ENCODE measurements at places on chromosomes 7 and 10.

DNA sequence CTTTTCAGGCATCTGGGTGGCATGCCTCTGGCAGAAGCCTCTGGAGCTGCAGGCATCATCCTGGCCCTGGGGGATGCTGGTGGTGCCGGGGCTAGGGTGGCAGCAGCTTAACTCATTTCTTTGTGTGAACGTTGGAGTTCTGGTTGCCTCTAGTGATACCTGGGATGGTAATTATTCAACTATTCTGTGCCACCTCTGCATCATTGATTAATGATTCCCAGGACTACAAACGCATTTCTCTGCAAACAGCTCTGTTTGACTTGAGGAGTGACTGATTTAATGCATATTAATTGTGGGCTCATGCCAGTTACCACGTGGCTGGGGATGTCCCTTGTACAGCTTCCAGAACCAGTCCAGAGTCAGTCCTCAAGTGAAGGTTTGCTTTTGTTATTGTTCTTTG lies 55.9 kb downstream of the LRRC18 start:
- no peak for DNase-seq

GRCh38 chr10:133274751-133275683 lies 1.7 kb downstream of the ADAM8 start:
- DNase-seq, result no peak

- peak; percentile 71 for DNase-seq
Observed at GRCh38 chr7:75905785-75906604, 9.0 kb upstream of the POR start.

DNA sequence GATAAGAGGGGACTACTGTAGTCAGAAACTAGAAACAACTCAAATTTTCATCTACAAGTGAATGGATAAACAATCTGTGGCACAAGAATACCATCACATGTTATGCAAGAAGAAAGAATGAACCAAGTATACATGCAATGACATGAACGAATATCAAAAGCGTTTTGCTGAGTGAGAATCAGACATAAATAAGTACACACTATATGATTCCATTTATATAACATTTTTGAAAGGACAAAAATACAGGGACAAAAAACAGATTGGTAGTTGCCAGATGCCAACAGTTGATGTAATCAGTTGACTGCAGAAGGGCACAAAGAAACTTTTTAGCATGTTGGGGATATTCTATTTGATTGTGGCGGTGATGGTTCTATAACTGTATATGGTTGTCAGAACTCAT lies 33.6 kb downstream of the CTNNA3 start:
- no peak for DNase-seq

- DNase-seq, result no peak
Observed at GRCh38 chr7:151559557-151560183, 40.0 kb upstream of the RHEB start.

Measured in amygdala (tissue), 56 donors.